ENCODE measurements at places on chromosomes 11 and 22. TPM values are rescaled to one million over a fixed set of nuclear protein-coding genes. Genes with fewer than 3 reads are reported as not detected.

DNA sequence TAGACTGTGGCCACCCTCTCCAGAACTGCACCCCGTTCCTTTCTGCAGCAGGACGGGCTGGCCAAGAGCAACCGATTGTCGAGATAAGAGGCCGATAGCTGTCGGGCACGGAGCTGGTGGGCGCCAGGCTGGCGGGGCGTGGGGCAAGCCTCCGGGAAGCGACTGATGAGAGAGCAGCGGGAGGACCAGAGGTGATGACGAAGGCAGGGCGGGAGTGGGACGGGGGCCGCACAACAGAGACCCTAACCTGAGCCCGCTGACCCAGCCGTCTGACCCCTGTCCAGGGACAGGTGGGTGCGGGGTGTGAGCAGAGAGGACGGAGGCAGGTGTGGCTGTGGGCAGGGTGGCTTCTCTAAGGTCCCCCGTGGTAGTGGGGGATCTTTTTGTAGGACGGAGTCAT lies 7.3 kb upstream of the BRSK2 start:
- peak overlapping the region; percentile 71 for H3K27ac ChIP-seq
- H3K4me1 ChIP-seq: peaks cover 14% of the 10 kb centered on the region
- no peak overlapping the region for H3K4me3 ChIP-seq
- peaks cover 2% of the 10 kb centered on the region for H3K27me3 ChIP-seq
- peak; percentile 86 for DNase-seq

DNA sequence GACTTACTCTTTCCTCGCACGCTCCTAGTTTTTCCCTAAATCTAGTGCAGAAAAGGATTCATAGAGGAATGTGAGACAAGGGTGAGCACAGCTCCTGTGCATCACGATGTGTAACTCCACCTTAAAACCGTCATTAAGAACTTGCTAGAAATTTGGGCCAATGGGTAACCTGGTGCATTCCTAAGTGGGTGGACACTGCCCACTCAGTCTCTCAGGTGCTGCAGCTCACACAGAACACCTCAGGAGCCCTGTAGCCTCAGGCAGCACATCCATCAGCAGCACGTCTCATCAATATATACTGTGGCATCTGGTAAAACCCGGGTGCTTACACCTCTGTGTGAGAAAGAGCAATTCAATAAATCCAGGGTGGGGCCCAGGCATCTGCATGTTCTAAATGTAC lies 12.4 kb downstream of the POU2AF3 start:
- H3K4me1 ChIP-seq: no peaks in the 10 kb centered on the region
- no peak overlapping the region for H3K27ac ChIP-seq
- H3K27me3 ChIP-seq: no peaks in the 10 kb centered on the region
- H3K36me3 ChIP-seq: no peaks in the 10 kb centered on the region
- no peak overlapping the region for H3K4me3 ChIP-seq

DNA sequence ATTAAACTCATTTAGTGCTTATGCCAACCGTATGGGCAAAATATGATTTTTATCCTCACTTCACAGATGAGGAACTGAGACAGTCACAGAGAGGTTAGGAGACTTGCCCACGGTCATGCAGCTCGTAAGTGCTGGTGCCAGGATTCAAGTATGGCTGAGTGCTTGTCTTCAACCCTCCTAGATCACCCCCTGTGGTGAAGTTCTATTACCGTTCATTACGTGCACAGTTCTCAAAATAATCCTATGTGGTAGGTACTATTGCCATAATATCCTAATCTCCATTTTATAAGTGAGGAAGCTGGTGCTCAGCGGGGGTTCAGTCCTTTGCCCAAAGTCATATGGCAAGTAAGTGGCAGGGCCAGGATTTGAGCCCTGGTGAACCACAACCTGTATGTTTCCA lies 1.5 kb downstream of the MIEF1 start:
- DNase-seq: no peak
- no peak overlapping the region for H3K4me3 ChIP-seq
- no peaks in the 10 kb centered on the region for H3K27me3 ChIP-seq
- H3K4me1 ChIP-seq: peaks cover 34% of the 10 kb centered on the region

DNA sequence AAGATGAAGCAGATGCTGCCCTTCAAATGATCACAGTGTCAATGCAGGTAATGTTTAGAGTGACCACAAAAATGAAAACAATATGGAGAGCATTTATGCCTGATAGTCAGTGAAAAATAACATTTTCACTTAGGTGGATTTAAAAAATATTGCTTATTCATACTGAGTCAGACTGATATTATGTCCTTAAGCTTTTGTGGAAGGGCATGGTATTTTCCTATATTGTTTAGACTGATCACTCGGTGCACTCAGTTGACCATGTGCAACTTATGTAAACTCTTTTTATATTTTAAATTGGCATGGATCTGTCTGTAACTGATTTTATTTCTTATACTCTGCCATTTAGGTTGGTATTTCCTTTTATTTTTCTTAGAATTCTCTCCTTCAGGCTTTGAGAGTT lies 106.6 kb downstream of the DYNC2H1 start:
- H3K4me1 ChIP-seq: no peaks in the 10 kb centered on the region
- no peaks in the 10 kb centered on the region for H3K36me3 ChIP-seq
- DNase-seq: no peak
- no peak overlapping the region for H3K27ac ChIP-seq
- no peak overlapping the region for H3K4me3 ChIP-seq
- no peaks in the 10 kb centered on the region for H3K27me3 ChIP-seq

DNA sequence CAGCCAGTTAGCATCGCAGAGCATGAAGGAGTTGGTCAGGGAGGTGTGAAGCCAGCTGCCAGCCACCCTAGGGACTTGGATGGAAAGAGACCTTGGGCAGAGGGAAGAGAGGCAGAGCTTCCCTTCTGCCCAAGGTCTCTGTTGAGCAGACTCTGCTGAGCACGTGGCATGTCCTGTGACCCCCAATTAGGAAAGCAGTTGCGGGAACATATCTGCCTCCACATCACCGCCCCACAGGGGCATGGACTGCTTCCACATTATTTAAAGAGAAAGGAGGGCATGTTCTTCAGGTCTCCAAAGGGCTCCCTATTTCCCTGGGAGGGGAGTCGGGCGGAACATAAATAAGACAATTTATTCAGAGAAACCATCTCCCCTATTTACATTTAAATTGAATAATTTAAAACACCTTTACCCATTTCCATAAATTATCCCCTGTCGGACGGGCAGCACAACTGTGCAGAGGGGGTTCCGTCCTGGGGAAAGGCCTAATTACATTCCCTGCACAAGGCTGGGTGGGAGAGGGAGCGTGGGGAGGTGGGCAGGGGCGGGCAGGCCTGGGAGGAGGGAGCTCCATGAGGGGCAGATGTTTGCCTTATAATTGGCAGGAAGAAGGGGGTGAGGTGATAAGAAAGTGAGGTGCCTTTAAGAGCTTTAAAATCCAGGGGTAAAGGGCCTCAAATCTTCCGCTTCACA lies 88.8 kb upstream of the THY1 start:
- H3K27me3 ChIP-seq: no peaks in the 10 kb centered on the region
- no peaks in the 10 kb centered on the region for H3K4me1 ChIP-seq
- no peak for DNase-seq
- H3K27ac ChIP-seq: no peak overlapping the region
- H3K4me3 ChIP-seq: no peak overlapping the region

DNA sequence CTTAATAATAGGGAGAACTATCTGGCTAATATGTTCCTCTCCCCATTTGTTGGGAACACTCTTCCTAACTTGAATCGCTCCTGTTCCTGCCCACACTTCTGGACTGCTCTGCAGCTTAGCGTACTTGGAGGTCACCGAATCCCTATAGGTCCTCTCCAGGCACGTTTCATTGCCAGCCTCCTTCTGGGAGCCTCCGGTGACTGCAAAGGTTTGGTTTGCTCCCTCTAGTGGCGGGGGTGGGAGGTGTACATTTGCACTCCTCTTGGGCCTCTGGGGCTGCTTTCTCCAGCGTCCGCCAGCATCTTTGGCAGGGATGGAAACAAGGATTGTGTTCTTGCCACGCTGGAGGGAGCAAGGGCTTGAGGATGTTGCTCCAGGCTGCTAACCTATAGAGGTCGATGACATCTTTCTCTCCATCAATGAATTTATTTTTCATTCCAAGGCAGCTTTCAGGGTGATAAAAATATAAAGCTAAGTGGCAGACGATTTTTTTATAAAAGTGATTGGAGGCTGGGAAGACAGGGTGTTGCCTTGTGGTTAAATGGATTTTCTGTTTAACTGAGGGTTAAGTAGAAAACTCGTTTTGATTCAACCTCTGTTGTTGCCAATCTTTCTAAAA lies 48.7 kb downstream of the TSPAN18 start:
- no peak overlapping the region for H3K27ac ChIP-seq
- DNase-seq: no peak
- no peak overlapping the region for H3K4me3 ChIP-seq
- peaks cover 16% of the 10 kb centered on the region for H3K4me1 ChIP-seq

DNA sequence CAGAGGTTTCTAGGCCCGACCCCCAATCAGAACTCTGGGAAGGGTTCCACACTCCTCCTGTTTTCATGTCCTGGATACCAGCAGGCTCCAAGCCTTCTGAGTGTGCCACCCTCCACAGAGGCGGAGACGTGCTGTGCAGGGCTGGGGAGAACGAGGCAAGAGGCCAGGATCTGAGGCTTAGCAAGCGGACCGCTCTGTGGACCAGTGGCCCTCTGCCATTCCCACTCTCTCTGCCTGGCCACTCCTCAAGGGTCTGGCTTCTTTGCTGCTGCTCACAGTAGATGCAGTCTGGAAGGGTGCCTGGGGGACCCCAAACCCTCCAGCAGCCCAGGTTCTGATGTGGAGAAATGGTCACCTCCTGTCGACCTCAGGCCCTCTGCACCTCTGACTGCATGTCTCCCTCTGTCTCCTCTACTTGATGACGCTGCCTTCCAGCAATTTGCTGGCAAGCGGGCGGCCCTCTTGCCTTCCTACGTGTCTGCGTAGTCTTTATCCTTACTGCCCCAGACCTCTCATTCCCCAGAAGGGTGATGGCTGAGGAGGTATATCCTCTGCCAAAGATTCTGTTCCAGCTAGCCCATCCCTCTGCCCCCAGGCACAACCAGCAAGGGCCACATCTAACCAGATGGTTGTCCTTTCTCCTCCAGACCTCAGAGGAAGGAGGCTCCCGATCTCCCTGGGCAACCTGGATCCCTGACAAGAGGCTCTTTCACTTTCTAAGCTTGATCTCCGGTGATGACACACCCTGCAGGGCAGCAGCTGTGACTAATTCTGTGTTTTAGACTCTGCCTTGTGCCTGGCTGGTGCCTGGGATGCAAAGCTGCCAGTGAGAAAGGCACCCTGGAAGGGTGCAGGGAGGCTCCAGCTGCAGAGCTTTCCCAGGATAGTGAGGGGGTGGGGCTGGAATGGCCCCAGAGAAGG lies 87.3 kb downstream of the NAT10 start:
- H3K4me1 ChIP-seq: no peaks in the 10 kb centered on the region
- H3K4me3 ChIP-seq: no peak overlapping the region
- no peak for DNase-seq
- H3K27ac ChIP-seq: peak overlapping the region; percentile 30

DNA sequence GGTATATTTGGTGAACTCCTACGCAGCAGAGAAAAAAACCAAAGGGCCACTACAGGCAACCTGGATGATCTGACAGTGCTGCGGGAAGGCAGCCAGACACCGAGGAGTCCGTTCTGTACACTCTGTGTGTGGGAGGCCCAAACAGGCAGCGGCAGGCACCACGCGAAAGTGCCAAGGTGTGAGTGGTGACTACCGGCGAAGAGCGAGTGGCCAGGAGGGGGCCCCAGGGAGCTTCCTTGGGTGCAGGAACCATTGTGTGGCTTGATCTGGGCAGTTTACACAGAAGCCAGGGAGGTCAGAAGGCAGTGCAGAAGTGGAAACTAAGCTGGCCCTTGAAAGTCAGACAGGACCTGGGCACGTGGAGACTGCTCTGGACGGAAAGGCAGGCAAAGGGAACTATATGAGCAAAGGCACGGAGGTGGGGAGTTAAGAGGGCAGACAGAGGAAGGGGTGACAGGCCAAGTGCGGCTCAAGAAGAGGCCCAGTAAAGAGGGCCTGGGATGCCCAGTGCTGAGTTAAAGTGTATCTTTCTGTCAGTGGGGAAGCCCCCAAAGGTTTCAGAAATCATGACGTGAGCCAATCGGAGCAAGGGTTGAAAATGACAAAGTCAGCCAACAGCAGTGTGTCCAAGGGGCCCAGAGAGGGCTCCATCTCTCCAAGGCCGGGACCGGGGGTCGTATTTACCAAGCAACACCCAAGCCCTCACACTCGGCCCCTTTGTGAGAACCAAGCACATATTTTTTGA lies 10.6 kb downstream of the TMEM184B start:
- H3K4me1 ChIP-seq: peaks cover 81% of the 10 kb centered on the region
- peak; percentile 78 for DNase-seq
- H3K27ac ChIP-seq: peak overlapping the region; percentile 74
- no peak overlapping the region for H3K4me3 ChIP-seq
- no peaks in the 10 kb centered on the region for H3K27me3 ChIP-seq
- no peaks in the 10 kb centered on the region for H3K36me3 ChIP-seq

- DNase-seq: no peak
- H3K27ac ChIP-seq: no peak overlapping the region
- peaks cover 23% of the 10 kb centered on the region for H3K36me3 ChIP-seq
- H3K27me3 ChIP-seq: no peaks in the 10 kb centered on the region
Measured at GRCh38 chr11:47617417-47617809, 23.2 kb upstream of the C1QTNF4 start.

- no peak for DNase-seq
- no peak overlapping the region for H3K4me3 ChIP-seq
- H3K36me3 ChIP-seq: no peaks in the 10 kb centered on the region
- no peaks in the 10 kb centered on the region for H3K4me1 ChIP-seq
- no peaks in the 10 kb centered on the region for H3K27me3 ChIP-seq
Measured at GRCh38 chr22:49678137-49678841, 149.4 kb downstream of the BRD1 start.

- no peak for DNase-seq
- H3K27ac ChIP-seq: no peak overlapping the region
- no peaks in the 10 kb centered on the region for H3K36me3 ChIP-seq
Measured at GRCh38 chr22:40215266-40215665, 37.5 kb downstream of the TNRC6B start.

- DNase-seq: peak; percentile 82
- H3K27me3 ChIP-seq: no peaks in the 10 kb centered on the region
- H3K27ac ChIP-seq: no peak overlapping the region
- H3K4me1 ChIP-seq: peaks cover 16% of the 10 kb centered on the region
Measured at GRCh38 chr22:29343313-29343805, 27.9 kb upstream of the RASL10A start.

- H3K27ac ChIP-seq: peak overlapping the region; percentile 70
- H3K36me3 ChIP-seq: no peaks in the 10 kb centered on the region
- no peaks in the 10 kb centered on the region for H3K27me3 ChIP-seq
- peak; percentile 92 for DNase-seq
- H3K4me3 ChIP-seq: peak overlapping the region; percentile 50
Measured at GRCh38 chr22:38843201-38843656, 599 bp downstream of the NPTXR start.

GRCh38 chr11:82398300-82398815 lies 335.3 kb downstream of the FAM181B start:
- H3K27ac ChIP-seq: no peak overlapping the region
- no peaks in the 10 kb centered on the region for H3K36me3 ChIP-seq
- no peak for DNase-seq

GRCh38 chr11:121953122-121953521 lies 162.9 kb downstream of the BLID start:
- DNase-seq: no peak
- no peaks in the 10 kb centered on the region for H3K27me3 ChIP-seq
- H3K4me3 ChIP-seq: no peak overlapping the region
- no peaks in the 10 kb centered on the region for H3K4me1 ChIP-seq
- H3K27ac ChIP-seq: no peak overlapping the region

The SLC7A4 gene
- 1.7 TPM for total RNA-seq

The PRODH gene
- total RNA-seq: 48.9 TPM

The SEC14L6 gene
- 11.4 TPM for total RNA-seq

The SCGB1D2 gene
- total RNA-seq: not detected

Measured in upper lobe of left lung (tissue), 6 donors.